ENCODE measurements at places on chromosomes 13 and 19.

- DNase-seq: no peak
Observed at GRCh38 chr13:94827566-94827965, 115.2 kb upstream of the SOX21 start.

DNA sequence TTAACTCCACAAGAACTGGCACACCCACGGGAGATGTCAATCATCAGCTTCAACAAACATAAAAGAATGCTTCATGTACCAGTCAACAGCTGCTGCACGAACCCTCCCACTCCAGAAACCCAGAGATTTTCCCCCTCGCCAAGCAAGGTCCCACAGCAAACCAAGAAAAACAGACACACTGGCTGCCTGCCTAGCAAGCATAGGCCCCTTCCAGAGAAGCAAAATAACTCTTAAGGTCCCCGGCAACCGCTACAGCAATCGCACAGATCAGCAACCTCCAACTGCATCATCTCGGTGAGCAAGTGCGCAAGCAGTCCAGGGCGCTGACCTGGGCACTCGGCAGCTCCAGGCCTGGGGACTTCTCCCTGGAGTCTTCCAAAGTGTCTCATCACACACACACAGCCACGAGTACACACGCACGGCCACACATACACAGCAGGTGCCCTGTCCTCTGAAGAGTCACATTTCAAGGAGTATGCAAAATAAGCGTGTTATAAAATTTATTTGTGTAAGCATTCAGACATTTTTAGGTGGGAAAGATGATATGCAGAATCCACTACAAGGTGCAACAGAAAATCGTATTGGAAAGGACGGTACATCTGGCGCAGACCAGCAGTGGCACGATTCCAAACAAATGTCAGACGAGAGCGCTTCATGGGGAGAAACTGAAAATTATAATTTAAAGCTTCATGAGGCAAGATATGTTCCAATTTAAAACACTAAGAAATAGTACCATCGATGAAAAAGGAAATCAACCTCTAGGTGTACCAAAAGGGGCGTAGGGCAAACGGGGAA lies 125.0 kb downstream of the STK24 start:
- DNase-seq: no peak

- no peak for DNase-seq
Observed at GRCh38 chr19:38209671-38210457, 14.2 kb downstream of the DPF1 start.

DNA sequence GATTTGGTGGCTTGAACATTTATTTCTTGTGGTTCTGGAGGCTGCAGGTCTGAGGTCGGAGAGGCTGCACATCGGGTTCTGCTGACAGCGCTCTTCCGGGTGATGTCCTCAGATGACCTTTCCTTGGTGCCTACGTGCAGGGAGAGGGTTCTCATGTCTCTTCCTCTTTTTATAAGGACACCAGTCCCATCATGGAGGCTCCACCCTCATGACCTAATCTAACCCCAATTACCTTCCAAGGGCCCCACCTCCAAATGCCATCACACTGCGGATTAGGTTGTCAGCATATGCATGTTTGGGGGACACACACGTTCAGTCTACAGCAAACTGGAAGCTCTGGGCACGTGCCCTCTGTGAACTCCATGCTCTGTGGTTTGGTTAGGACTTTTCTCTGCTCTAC lies 338.6 kb downstream of the FGF9 start:
- no peak for DNase-seq

DNA sequence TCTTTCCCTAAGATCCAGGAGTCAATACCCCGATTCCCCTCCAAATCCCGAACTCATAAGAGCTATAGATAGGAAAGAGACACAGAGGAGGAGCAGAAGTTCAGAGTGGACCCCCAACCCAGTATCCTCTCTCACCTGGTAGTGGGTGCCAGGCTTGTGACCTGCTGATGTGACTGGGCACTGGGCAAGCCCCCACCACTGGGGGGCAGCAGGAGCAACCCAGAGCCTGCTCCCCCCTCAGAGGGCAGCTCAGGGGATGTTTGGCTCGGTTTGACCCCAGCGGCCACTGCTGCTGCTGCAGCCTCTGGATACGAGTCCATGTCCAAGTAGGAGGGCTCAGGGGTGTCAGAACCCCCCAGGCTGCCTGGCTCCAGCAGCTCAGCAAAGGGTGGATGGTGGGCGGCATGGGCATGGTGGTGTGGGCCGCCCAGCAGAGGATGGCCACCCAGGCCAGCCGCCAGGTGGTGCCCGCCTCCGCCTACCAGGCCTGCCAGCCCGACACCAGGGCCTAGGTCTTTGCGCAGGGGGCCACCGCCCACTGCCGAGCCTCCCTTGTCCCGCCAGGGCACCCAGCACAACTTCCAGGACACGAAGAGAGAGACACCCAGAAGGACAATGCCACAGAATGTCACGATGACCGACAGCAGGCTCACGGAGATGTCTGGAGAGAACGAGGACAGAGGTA lies 7.4 kb downstream of the SYT3 start:
- DNase-seq: no peak

DNA sequence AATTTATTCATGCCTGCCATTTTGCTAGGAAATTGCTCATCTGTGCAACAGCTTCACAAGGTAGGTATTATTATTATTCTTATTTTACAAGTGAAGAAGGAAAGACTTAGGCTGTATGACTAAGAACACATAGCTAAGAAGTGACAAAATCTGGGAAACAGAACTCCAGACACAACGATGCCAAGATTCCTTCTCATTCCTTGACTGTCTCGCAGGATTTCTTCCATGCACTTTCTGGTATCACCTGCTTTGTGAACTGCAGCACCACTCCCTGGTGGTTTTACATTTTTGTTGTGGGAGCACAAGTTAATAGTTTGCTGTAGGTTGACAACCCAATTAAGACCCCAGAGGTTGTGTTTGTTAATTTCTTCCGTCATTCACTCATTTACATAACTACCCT lies 188.5 kb downstream of the LACC1 start:
- no peak for DNase-seq

- no peak for DNase-seq
Observed at GRCh38 chr19:7492142-7492541, 3.3 kb upstream of the PEX11G start.

GRCh38 chr19:32530773-32531172 lies 50.2 kb upstream of the PDCD5 start:
- DNase-seq: no peak

DNA sequence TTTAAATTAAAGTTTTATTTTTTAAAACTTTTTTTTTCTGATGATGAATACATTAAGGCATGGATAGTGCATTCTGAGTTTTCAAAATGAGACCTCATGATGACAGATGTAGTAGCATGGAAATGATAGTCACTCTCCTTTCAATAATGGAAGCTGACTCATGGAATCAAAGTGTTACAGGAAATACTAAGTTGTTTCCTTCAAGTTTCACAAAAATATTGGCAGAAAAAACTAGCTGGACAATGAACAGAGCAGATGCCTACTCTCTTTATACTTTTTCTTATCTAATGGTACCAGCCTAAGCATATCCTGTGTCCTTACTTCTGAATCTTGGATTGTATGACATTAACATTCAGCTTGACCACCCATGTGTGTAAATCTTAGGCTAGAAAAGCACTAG lies 1337.3 kb downstream of the PCDH9 start:
- DNase-seq: no peak

- no peak for DNase-seq
Observed at GRCh38 chr13:37615276-37615675, 16.7 kb upstream of the POSTN start.

GRCh38 chr19:55488986-55489710 lies 912 bp downstream of the SSC5D start:
- DNase-seq: no peak

GRCh38 chr19:36417752-36418286 lies 625 bp downstream of the ZFP82 start:
- DNase-seq: no peak

- no peak for DNase-seq
Observed at GRCh38 chr13:40446365-40446764, 220.1 kb downstream of the FOXO1 start.

DNA sequence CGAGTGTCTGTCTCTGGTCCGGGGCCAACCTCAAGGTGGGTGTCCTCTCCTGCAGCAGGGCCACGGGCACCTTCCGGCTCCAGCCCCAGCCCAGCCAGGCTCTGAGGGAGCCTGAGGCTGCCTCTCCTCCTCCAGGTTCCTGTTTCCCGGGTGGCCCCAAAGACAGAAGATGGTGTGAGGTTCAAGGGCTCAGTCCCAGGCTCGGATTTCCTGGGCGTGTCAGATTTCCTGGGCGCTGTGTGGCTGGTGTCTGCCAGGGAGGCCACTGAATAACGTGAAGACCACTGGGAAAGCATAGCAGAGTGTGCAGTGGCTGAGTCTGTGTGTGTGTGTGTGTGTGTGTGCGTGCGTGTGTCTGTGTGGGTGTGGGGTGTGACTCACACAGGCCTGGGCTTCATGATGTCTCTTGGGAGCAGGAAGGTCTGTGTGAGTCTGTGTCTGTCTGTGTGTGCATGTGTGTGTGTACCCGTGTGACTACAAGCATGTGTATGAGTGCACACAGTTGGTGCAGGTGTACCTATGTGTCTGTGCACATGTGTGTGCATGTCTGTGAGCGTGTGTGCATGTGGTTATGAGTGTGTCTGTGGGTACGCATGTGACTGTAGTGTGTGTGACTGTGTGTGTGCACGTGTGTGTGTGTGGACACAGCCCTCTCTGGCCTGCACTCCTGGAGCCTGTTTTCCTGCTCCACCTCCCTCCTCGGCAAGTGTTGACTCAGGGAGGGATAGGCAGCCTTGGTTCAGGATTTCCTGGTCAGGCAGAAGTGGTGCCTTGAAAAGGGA lies 28.3 kb downstream of the CEBPA start:
- DNase-seq: no peak

DNA sequence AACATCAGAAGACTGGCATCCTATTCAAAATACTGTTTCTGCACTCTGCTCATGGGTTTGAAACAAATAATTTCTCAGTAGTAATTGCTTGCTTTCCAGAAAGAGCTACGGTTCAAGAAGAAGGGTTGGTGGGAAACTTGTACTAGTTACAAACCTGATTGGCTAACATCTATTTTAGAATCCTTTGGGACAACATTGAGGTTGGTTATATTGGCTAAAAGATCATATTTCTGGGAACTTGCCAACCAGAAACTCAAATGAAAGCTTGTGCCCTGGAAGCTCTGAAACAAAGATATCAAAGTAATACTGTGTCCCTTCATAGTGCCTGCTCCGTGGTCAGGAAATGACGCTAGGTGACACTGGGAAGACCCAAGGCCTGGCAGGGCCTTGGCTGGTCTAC lies 141.7 kb downstream of the LACC1 start:
- DNase-seq: no peak

GRCh38 chr13:36450534-36450933 lies 18.2 kb downstream of the CCNA1 start:
- no peak for DNase-seq

DNA sequence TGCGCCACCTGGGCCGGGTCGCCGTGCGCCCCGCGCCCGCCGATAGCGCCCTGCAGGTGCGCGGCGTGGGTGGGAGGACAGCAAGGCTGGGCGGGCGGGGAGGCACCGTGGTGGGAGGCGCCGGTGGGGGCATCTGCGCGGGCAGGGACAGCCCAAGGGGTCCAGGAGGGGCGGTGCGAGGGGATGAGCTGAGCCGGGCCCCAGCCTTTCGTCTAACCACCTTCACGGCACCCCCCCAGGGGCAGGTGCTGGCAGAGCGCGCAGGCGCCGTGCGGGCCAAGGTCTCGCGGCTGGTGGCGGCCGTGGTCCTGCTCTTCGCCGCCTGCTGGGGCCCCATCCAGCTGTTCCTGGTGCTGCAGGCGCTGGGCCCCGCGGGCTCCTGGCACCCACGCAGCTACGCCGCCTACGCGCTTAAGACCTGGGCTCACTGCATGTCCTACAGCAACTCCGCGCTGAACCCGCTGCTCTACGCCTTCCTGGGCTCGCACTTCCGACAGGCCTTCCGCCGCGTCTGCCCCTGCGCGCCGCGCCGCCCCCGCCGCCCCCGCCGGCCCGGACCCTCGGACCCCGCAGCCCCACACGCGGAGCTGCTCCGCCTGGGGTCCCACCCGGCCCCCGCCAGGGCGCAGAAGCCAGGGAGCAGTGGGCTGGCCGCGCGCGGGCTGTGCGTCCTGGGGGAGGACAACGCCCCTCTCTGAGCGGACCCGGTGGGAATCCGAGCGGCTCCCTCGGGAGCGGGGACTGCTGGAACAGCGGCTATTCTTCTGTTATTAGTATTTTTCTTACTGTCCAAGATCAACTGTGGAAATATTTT lies 3.1 kb downstream of the KISS1R start:
- DNase-seq: peak; percentile 53

DNA sequence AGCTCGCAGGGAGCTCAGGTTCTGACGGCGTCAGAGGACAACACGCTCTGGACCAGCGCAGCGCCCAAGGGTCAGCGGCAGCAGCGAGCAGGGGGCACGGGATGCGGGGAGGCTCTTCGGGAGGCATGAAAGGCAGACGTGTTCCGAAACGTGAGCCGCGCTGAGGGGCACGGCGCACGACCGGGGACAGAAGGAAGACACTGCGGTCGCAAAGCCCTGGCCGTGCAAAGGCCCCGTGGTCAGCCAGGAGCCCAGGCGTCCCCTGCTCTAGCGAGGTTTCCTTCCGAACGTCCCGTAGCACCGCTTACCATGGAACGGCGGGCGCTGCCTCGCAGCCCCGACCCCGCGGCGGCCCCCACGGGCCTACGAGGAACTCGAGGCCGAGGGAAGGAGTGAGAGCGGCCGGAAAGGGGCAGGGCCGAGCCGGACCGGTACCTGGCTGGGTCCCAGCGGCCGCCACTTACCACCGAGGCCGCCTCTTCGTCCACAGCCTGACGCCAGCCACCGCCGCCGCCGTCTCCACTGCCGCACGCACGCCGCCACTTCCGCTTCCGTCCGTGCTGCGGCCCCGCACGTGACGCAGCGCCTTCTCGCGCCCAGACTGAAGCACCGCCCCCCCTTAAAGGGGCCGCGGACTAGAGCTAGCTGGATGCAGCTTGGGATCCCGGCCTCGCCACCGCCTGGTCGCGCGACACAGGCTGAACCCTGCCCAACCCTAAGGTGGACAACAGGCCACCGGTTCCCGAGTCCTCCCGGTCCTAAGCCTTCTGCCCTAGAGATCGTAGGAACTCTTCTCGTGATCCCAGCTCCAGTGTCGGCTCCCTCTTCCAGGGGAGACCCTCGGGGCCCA lies 9.4 kb downstream of the ABHD17A start:
- DNase-seq: peak; percentile 71

- no peak for DNase-seq
Observed at GRCh38 chr13:41241626-41242025, 21.8 kb downstream of the MTRF1 start.

DNA sequence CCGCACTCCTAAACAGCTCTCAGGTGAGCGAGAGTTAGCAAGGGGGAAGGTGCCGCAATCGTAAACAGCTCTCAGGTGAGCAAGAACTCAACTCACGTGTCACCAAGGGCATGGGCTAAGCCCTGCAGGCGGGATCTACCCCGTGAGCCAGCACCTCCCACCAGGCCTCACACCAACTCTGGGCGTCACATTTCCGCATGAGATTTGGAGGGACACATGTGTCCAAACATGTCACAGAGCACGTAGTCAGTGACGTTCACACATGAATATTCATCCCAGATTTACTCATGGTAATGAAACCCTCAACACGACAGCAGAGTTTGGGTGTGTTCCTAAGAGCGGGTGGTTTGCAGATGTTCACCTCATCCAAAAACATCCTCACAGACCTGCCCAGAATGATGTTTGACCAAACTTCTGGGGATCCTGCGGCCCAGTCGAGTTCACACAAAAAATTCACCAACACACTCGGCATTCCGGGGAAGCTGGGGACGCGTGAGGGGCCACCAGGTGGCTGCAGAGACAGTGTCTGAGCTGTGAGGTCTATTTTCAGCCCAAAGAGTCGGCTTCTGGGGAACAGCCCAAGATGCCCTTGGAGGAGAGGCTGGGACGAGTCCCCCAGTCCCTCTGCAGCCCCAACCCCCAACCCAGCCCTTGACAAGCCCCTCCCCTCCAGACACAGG lies 19.6 kb downstream of the C2CD4C start:
- no peak for DNase-seq

GRCh38 chr13:75660694-75661093 lies 24.6 kb downstream of the LMO7 start:
- DNase-seq: no peak
